ENCODE measurements at places on chromosomes 7 and 10. TPM values are rescaled to one million over a fixed set of nuclear protein-coding genes. Genes with fewer than 3 reads are reported as not detected.

PLEKHA8 gene
- 6.4 TPM for total RNA-seq

PHKG1 gene
- not detected for total RNA-seq

TYSND1 gene
- 17.3 TPM for total RNA-seq

TFEC gene
- total RNA-seq, result 0.40 TPM

ZC3HAV1L gene
- 2.3 TPM for total RNA-seq

TRPV5 gene
- 0.05 TPM for total RNA-seq

PGAM2 gene
- total RNA-seq, result 3.0 TPM

HDAC9 gene
- 12.9 TPM for total RNA-seq

OR2A5 gene
- not detected for total RNA-seq

SEMA3C gene
- total RNA-seq, result 70.5 TPM

ASB15 gene
- not detected for total RNA-seq

NHLRC2 gene
- total RNA-seq, result 23.0 TPM

PROSER2 gene
- 31.3 TPM for total RNA-seq

RBM20 gene
- 0.64 TPM for total RNA-seq

FBXO24 gene
- 3.8 TPM for total RNA-seq

SP8 gene
- 0.40 TPM for total RNA-seq

CROT gene
- total RNA-seq, result 5.7 TPM
